BJ (cell line): ENCODE measurements at places on chromosomes 5 and 9.

DNA sequence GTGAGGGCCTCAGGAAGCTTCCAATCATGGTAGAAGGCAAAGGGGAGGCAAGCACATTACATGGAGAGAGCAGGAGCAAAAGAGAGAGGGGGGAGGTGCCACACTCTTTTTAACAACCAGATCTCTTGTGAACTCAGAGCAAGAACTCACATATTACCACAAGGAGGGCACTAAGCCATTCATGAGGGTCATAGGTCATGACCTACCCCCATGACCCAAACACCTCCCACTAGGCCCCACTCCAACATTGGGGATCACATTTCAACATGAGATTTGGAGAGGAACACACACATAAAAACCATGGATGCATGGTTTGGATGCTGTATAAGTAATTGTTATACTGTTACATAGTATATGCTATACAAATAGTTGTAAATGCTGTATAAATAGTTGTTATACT is 17.5 kb downstream of the POLK start:
- no peak for DNase-seq

DNA sequence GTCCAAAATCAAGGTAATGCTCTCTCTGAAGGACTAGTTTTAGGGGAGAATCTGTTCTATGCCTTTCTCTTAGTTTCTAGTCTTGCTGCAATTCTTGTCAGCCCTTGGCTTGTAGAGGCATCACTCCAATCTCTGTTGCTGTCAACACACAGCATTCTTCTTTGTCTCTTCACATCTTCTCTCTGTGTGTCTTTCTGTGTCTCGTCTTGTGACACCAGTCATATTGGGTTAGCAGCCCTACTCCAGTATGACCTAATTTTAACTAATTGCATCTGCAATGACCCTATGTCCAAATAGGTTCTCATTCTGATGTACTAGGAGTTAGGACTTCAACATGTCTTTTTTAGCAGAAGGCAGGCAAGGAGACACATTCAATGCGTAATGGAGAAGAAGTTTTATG is 1110.6 kb downstream of the DTWD2 start:
- no peak for DNase-seq

- no peak for DNase-seq
Observed at GRCh38 chr9:89808756-89809181, 204.0 kb downstream of the GADD45G start.

DNA sequence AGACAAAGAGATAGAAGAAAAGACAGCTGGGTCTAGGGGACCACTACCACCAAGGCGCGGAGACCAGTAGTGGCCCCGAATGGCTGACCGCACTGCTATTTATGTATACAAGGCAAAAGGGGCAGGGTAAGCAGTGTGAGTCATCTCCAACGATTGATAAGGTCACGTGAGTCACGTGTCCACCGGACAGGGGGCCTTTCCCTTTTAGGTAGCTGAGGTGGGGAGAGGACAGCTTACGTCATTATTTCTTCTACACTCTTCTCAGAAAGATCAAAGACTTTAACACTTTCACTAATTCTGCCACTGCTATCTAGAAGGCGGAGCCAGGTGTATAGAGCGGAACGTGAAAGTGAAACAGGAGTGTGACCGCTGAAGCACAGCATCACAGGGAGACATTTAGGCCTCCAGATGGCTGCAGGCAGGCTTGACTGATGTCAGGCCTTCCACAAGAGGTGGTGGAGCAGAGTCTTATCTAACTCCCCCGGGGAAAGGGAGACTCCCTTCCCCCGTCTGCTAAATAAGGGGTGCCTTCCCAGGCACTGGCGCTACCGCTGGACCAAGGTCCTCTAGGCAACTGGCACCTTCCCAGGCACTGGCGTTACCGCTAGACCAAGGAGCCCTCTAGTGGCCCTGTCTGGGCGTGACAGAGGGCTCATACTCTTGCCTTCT is 6.1 kb upstream of the PRR16 start:
- DNase-seq, result no peak

DNA sequence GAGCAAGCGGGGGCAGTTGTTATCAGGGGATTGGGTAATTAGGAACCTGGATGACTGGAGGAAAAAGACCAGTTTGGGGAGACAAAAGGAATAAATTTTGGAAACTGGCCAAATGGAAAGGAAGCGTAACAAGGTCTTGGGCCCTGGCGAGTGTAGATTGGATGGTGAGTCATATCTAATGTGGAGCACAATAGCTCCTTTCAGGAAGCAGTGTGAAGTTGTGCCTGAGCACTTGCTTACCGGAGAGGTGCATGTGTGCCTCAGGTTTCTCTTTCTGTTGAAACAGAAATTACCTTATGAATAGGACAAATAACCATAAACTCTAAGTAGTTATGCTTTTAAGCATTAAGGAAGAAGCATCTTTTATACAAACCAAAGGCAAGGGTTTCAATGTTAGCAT is 176.4 kb downstream of the KIF4B start:
- no peak for DNase-seq

DNA sequence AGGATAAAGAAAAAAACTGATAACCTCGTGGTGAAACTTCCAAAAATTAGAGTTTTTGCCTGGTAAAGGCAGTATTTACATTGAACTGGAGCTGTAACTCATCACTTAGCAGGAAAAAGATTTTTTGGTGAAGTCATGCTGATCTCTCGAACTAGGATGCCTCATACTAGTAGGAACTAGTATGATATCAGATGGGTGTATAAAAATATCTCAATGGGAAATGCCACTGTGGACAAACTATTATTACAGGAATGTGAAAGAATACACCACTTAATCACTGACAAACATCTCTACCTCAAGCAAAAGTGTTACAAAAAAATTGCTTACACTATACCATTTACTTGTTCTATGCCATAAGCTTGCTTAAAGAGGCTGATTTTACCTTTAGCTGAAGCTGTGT is 28.4 kb downstream of the RFX3 start:
- DNase-seq, result peak; percentile 24

- DNase-seq, result no peak
Observed at GRCh38 chr5:113446358-113446927, 11.7 kb upstream of the TSSK1B start.

DNA sequence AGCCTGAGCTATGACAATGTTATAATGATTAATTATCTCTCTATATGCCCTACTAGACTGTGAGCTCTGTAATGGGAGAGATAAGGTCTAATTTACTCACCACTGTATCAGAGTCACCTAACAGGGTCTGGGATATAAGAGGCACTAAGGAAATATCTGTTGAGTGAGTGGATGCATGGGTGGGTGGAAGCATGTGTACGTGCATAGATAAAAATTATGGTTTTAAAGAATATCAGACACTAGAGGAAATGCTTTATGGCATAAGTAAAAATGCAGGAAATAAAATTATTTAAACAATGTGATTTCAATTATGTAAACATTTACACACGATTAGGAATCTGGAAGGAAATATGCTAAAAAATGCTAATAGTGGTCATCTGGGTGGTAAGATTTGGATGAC is 137.8 kb downstream of the SPOCK1 start:
- DNase-seq, result no peak

GRCh38 chr9:95409650-95410426 is 92.3 kb upstream of the FANCC start:
- DNase-seq, result peak; percentile 41

DNA sequence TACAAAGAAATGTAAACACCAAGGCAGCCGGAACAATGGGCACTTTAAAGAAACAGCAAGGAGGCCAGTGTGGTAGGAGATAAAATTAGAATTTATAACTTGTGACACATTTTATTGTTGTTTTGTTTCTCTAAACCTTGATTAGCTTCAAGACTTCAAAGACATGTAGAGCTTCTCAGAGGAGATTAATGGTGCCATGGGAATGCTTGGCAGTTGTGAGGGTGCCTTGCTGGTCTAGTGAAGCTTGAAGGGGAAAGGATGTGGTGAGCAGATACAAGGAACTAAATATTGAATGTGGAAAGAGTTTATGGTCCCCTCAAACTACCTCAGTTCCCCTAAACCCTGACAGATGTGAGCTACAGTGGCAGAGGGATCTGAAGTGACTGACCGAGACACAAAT is 322.4 kb upstream of the ADAMTS16 start:
- DNase-seq, result no peak

DNA sequence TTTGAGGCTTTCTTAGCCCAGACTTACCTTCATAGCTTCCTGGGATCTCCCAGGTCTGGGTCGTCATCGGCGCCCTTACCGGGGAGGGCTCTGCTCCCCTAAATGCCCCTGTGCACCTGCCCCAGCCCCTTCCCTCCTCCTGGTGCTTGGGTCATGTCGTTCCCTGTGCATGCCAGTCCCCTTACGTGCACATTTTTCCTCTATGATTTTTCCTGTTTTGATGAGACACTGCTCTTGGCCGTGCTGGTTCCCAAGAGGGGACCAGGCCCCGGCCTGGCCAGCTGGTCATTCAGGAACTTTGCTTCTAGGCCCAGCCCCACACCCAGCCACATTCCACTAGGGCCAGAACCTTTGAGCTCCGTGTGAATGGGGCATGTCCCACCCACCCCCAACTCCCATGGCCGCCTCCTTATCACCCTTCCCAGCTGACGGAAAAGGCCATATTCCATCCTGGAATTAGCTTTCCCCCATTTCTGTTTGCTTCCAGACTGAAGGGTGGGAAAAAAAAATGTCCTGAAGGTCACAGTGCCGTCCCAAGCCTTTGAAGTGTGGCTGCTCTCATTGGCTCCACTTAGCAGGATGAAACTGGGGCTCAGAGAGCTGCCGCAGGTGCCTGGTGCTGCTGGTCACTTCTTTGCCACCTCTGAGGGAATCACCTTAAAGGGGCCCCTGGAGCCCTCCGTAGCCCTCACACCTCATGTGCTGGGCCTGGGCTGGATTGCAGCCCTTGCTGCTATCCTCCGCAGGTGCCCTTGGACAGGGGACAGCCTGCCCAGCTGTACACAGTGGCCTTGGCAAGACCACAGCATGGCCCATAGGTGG is 25.1 kb downstream of the ERGIC1 start:
- no peak for DNase-seq

DNA sequence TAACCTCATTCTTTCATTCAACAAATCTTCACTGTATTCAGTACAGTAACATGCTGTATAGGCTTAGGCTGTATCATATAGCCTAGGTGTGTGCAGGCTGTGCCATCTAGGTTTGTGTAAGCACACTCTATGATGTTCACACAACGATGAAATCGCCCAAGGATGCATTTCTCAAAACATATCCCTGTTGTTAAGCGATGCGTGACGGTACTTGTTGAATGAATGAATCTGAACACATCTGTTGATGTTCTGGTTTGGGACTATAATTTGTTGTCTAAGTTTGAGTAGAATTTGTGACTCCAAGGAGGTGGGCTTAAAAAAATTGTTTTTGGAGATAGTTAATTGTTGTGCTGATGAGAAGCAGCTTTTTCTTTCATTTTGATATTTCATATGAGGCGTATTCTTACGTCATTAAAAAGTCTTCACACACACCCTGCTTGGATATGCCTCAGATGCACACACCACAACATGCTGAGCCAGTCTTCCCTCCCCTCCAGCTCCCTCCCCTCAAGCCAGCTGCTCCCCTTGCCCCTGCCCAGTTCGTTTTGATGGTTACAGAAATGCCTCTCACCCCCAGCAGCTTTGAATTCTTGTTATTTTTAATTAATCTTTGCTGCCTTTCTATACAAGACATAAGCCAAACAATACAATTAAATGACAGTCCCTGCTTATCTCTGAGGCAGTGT is 5.5 kb upstream of the PSAT1 start:
- no peak for DNase-seq

DNA sequence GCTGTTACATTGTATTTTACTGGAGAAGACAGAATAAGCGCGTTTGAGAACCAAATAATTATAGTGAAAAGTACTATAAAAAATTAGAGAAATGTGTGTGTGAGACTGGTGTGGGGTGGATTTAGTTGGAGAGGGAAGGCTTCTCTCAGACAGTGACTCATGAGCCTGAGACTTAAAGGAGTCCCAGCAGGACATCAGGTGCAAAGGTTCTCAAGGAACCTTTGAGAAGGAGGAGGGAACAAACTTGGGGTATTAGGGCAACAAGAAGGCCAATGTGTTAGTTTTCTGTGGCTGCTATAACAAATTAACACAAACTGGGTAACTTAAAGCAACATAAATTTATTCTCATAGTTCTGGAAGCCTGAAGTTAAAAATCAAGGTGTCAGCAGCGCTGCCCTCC is 4.9 kb downstream of the DDX4 start:
- no peak for DNase-seq

DNA sequence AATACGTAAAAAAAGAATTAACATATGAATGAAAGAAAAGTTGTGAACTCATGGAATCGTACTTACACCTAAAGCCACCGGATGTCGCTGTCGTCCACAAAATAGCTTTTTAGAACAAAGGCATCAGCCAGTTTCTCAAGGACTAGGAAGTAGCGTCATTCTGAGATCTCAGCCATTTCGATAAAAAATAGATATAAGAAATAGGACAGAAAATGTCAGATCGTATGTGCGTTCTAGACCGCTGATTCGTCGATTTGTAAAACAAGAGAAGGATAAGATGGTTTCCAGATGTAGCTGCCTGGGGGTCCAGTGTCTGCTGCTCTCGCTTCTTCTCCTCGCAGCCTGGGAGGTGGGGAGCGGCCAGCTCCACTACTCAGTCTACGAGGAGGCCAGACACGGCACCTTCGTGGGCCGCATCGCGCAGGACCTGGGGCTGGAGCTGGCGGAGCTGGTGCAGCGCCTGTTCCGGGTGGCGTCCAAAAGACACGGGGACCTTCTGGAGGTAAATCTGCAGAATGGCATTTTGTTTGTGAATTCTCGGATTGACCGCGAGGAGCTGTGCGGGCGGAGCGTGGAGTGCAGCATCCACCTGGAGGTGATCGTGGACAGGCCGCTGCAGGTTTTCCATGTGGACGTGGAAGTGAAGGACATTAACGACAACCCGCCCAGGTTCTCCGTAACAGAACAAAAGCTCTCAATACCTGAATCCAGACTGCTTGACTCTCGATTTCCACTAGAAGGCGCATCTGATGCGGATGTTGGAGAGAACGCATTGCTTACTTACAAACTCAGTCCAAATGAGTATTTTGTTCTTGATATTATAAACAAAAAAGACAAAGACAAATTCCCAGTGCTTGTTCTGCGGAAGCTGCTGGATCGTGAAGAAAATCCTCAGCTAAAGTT is at the start of gene PCDHA10:
PCDHA10 (plus strand) TSS at position 126 of the 903 bp plus-strand sequence; CDS start at position 278, 152 bp downstream.
- DNase-seq, result no peak

DNA sequence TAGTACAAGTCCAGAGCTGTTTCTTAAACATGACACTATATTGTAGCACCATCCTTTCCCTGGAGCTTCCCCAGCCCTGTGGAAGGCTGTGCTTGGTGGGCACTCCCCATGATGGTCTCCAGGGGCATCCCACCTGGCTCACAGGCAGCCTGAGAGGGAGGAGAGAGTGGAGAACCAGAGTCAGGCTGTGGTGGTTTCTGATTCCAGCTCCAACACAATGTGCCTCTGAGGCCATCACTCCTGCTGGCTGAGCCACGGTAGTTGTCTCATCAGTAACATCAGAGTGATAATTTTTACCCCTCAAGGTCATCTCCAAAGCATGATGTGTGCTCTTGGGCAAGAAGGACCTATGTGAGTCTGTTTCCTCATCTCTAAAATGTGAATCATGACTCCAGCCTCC is 398.0 kb downstream of the CDK5RAP2 start:
- DNase-seq, result no peak
